ENCODE measurements at places on chromosomes 6 and 20. TPM values are rescaled to one million over a fixed set of nuclear protein-coding genes. Genes with fewer than 3 reads are reported as not detected.
A peak's percentile ranks its signal among the peaks of the same experiment; 100 is the strongest.

The TMC2 gene
- not detected for total RNA-seq

The MAP1LC3A gene
- 111 TPM for total RNA-seq

DNA sequence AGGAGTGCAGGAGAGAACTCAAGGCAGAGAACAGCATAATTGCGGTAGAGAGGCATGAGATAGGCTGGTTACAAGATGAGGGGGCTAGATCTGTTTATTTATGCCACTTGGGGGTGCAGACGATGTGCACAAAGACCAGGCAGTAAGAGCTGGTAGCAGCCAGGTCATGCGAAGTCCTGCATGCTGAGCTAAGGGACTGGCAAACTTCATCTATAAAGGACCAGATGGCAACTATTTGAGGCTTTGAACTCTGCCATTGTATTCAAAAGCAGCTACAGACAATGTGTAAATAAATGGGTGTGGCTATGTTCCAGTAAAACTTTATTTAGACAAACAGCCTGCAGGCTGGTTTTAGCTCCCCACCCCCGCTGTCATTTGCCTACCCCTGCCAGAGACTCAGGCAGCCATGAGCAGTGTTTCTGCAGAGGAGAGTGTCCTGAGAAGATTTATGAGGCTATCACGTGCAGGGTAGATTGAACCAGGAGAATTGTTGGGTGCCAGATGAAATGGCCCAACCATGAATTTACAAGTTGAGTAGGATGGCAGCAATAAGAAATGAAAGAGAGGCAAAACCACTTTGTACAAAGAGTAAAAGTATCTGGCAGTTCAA lies 253.4 kb upstream of the MOCS1 start:
- no peaks in the 10 kb centered on the region for H3K27me3 ChIP-seq
- no peak overlapping the region for H3K4me3 ChIP-seq
- DNase-seq = no peak
- no peaks in the 10 kb centered on the region for H3K4me1 ChIP-seq

DNA sequence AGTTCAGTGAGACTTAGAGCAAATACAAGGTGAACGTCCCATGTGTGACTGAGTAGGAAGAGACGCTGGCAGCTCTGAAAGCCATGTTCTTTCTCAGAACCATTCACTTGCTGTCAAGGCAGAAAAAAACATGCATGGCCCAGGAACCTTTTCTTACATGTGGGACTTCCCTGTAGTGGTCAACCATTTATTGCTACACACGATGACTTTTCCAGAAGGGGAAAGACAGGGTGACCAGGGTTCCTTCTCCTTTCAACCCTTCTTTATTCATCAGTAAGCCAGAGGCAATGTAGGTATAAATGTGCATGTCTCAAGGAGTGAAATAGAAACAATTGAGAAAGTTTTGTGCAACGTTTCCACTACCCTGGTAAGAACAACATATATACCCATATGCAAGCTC lies 189.0 kb downstream of the NFATC2 start:
- no peaks in the 10 kb centered on the region for H3K27me3 ChIP-seq
- no peak overlapping the region for H3K4me3 ChIP-seq

DNA sequence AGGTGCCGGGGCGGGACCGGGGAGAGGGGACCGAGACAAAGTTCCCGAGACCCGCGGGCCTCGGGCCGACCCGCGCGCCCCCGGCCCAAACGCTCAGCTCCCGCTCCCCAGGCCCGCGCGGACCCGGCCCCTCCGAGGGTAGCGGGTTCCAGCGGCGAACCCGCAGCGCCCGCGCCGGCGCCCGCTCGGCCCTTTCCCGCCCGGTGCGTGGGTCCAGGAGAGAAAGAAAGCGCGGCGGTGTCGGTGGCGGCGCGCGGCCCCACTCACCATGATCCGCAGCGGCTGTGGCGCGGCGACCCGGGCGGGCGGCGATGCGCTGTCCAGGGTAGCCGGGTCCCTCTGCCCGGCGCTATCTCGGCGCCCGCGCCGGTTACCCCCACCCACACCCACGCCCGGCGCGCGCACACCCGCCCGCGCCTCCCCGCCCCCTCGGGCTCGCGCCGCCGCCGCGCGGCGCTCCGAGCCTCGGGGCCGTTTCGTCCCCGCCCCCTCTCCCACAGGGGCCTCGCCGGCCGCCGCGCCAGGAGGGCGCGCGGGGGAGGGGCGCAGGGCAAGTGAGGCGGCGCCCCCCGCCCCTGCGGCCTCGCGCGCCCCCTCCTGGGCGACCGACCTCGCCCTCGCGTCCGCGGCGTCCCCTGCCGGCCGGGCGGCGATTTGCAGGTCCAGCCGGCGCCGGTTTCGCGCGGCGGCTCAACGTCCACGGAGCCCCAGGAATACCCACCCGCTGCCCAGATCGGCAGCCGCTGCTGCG lies at the start of gene ELOVL2:
Gene ELOVL2 (minus strand): TSS at position 345 of the 751 bp plus-strand sequence. CDS start 75 bp downstream, at position 270.
- no peak for DNase-seq
- H3K4me1 ChIP-seq = peaks cover 19% of the 10 kb centered on the region
- H3K27me3 ChIP-seq = peaks cover 92% of the 10 kb centered on the region
- H3K4me3 ChIP-seq = peak within 1 kb of the TSS; percentile 64
- no peak within 1 kb of the TSS for H3K27ac ChIP-seq

Data from suprapubic skin (tissue), 4 donors.